ENCODE measurements at places on chromosomes 1 and 21.

- DNase-seq: no peak
These were observed 131.4 kb downstream of the MRPS6 start for GRCh38 chr21:34204481-34205439.

DNA sequence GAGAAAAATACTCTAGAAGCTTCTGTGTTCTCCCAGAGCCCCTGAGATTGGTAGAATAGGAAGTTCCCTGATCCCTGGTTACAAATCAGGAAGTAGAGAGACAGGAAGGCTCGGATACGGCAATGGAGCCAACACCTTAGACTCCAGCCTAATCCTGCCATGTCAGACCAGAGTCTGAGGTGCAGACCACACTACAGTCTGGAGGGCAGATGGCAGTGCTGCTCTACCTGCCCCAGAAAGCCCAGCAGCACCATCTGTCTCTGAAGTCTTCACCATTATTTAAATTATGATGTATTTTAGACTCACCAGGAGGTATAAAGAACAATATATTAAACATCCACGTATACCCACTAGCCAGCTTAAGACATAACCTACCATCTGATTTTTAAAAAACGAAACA is 93.0 kb downstream of the MTR start:
- DNase-seq: no peak

DNA sequence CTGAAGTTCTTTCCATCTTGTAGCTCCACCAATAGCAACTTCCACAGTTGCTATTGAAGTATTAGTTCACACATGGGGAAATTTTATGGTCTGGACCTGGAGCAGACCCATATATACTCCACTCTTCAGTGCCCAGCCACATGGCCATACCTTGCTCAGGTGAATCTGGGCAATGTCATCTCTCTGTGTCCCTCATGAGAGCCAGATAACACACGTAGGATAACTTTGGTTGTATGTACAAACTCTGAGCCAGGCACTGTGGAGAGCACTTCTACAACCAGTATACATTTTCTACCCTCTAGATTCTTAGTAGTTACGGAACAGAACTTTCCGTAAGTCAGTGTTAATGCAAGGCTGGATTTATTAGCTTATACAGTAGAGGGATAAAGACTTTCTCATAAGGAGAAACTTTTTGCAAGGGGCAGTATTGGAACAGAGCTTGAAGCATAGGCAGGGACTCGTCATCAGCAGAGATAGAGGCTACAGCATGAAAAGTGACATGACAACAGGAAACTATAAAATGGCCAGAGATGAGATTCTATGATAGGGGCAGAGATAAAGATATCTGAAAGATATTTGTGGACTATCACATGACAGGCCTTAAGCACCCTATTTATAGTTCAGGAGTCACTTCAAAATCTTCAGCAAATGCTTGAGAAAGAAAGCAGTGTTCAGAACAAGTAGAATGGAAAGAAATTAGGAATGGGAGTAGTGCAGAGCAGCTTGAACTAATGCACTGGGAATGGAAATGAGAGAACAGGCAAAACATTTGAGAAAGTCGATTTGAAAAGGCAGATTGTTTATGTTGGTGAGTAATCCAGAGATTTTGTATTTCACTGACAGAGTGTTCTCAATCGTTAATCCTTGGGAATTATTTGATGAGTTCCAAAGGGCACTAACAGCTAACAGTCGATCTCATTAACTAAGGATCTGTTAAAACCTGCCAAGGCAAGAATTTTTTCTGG is 481.8 kb downstream of the USP25 start:
- DNase-seq: no peak

DNA sequence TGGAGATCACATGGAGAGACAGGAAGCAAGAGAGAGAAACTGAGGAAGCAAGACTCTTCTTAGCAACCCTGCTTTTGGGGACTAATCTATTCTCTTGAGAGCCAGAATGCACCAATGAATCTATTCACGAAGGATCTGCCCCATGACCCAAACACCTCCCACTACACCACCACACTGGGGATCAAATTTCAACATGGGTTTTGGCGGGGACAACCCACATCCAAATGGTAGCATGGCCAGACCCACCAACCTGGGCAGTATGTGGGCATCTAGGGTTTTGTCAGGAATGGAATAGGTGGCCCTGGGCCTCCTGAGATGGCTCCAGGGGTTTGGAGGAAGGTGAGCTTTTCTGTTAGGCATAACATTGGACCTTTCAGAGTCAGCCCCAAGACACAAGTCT is 33.7 kb downstream of the NENF start:
- DNase-seq: no peak

Measured in SW 1271 (cell line).